ENCODE measurements at places on chromosomes 11 and 22.

GRCh38 chr22:49299821-49300231 is 527.8 kb downstream of the BRD1 start:
- no peak for DNase-seq

GRCh38 chr11:78290293-78291176 is 101.8 kb downstream of the USP35 start:
- no peak for DNase-seq

DNA sequence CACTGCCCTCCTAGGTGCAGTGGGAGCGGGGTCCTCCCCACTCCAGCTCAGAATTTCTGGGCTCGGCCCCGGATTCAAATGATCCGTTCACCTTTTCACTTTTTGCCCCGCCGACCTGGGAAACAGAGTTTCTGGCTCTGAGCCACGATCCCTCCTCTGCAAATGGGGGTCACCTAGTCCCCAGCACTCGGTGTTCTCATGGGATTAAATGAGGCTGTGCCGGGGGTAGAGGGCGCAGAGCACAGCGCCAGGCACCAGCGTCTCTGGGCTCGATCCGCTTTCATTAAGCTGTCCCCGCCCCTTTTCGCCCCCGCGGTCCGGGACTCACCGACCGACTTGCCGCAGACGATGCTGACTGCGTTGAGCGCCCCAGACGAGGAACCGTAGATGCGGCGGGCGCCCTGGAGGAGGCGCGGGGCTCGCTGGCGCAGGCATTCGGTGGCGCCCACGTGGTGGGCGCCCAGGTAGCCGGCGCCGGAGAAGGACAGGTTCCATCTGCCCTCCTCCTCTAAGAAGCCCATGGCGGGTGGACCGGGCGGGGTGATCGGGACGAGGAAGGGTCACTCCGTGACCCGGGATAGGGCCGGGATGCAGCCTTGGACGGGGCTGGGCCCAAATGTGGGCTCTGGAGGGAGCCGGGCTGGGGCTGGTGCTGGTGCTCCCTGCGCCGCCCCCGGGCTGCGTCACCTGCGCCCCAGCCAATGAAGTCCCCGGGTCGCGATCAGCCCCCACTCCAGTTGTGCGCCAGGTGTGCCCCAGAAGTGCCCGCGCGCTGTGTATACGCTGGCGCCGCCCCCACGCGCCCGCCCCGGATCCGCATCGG is at the start of gene PNPLA5:
Gene PNPLA5, minus strand, starts transcription at position 654 of the 823 bp plus-strand sequence. Its CDS starts 133 bp downstream, at position 521.
- no peak for DNase-seq

GRCh38 chr11:67584205-67584880 is 731 bp downstream of the GSTP1 start:
- no peak for DNase-seq

GRCh38 chr11:34273099-34273498 is 84.7 kb downstream of the ABTB2 start:
- no peak for DNase-seq

DNA sequence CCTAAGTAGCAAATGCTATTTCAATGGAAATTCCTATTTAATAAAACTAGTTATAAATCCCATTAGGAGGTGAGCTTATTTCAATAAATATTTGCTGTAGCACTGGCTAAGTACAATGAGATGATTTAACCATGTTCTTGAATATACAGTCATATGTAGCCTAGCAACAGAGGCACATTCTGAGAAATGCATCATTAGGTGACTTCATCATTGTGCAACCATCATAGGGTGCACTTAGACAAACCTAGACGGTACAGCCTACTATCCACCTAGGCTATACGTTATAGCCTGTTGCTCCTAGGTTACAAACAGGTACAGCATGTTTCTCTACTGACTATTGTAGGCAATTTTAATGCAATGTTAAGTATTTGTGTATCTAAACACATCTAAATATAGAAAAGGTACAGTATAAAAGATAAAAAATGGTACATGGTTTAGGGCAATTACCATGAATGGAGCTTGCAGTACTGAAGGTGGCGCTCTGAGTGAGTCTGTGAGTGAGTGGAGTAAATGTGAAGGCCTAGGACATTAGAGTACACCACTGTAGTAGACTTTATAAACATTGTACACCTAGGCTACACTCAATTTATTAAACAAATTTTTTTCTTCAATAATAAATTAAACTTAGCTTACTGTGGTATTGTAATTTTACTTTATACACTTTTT is 350.1 kb downstream of the CASP12 start:
- DNase-seq, result no peak

- no peak for DNase-seq
Measured at GRCh38 chr22:42307806-42308563, 37.5 kb upstream of the TCF20 start.

DNA sequence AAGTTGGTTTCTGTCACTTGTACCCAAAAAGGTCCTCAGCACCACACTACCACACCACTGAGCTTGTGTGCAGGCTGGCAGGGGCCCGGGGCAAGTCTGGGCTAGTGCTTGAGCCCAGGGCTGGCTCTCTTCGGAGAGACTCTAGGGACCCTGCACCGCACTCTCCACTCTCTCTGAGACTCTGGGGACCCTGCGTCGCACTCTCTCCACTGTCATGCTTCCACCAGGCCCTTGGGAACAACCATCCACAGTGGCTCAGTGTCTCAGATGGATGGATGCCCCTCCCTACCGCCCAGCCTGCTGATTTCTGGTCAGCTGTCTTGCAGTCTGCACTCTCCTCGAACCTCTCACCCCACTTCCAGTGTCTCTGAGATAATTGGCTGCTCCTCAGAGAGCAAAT is 2.0 kb upstream of the SBF1 start:
- no peak for DNase-seq

DNA sequence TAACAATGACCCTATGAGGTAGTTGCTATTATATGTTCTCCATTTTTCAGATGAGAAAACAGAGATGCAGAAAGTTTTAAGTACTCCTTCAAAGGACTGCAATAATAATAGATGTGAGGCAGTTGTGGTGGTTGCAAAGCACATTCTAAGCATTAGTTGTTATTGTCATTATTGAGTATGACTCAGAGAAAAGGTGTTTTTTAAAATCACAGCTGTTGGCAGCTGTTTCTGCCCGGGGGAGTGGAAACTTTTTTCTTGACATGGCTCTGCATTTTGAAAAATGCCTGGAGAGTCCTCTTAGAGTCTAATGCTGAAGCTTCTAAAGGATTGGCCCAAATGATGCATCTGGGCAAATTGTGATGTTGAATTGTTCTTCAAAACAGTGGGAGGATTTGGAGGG is 244.5 kb upstream of the MPPED2 start:
- no peak for DNase-seq

GRCh38 chr11:44338698-44339529 is 29.0 kb upstream of the ALX4 start:
- no peak for DNase-seq

- DNase-seq, result no peak
Measured at GRCh38 chr22:29195118-29195963, 10.4 kb upstream of the EMID1 start.

GRCh38 chr11:62108017-62108750 is 15.6 kb upstream of the INCENP start:
- peak; percentile 66 for DNase-seq

GRCh38 chr11:127137771-127138280 is 137.3 kb upstream of the KIRREL3 start:
- no peak for DNase-seq

GRCh38 chr11:61838501-61838900 is 10.4 kb downstream of the FADS2 start:
- no peak for DNase-seq

Measured in SHP77 (cell line).